ENCODE measurements at places on chromosomes 12 and 14. TPM values are rescaled to one million over a fixed set of nuclear protein-coding genes. Genes with fewer than 3 reads are reported as not detected.

MYF5 gene
- total RNA-seq: not detected

NRIP2 gene
- total RNA-seq: 31.6 TPM

CCDC196 gene
- total RNA-seq: not detected

CLEC2A gene
- total RNA-seq: not detected

CD4 gene
- 12.6 TPM for total RNA-seq

DHRS4 gene
- total RNA-seq: 28.8 TPM

ARID4A gene
- 28.6 TPM for total RNA-seq

KRT7 gene
- 4.1 TPM for total RNA-seq

EIF2S1 gene
- 34.8 TPM for total RNA-seq

ARHGDIB gene
- total RNA-seq: 63.8 TPM

DNA sequence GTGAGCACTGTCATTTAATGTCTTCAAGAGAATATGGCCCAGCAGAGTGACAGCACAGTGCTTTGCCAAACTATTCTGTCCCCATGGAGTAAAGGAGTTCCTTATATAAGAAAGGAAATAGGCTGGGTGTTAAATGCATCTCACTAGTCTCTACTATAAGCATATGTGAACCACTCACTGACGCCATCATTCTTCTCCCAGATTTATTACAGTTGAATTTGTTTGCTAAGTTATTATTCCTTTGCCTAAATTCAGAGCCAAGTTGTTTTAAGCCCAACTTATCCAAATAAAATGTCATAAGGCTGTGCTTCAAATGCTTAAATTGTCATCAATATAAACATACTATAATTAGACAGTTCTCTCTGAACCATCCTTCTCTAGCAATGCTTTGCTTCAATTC lies 151.6 kb downstream of the KCNA5 start:
- DNase-seq: no peak

DNA sequence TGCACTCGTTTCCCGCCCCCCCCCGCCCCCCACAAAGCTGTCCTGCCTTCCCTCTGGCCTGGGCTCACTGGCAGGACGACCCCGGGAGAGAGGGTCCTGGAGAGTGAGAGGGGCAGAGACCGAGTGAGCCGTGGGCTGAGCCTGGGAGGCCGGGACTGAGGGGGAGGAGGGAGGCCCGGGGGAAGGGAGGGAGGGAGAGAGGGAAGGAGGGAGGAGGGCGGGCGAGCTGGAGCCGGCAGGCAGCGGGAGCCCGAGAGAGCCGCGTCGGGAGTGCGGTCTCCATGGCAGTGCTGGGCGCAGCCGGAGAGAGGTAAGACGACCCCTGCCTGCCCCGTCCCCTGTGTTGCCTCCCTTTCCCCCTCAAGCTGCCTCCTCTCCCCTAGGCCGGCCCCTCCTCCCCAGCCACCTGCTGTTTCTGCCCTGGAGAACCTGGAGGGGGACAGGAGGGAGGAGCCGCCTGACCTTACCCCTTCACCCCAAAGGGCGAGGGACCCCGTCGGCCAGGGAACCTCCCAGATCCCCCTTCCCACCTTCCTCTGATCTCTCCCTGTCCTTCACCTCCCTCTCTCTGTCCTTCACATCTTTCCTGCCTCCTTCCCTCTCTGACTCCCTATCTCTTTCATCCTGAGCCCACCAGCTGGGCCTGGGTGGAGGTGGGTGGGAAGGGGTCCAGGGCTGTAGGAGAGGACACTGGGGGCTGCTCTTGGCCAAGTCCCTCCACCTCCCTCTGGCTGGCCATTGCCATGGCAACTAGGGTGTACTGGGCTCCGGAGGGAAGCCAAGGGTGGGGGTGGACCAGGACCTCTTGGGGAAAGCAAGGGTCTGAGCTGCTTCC lies at the start of gene GPR162:
TSS of gene GPR162 (plus strand) at position 231 of the 835 bp plus-strand sequence. CDS start 2,078 bp downstream, outside the sequence.
- no peak for DNase-seq

- DNase-seq: no peak
These were observed 137.5 kb downstream of the FSCB start for GRCh38 chr14:44369401-44370123.

- DNase-seq: no peak
These were observed 930.8 kb downstream of the BCL11B start for GRCh38 chr14:98341211-98341610.

- DNase-seq: peak; percentile 73
These were observed 335.1 kb downstream of the DUSP6 start for GRCh38 chr12:89016970-89017778.

- DNase-seq: no peak
These were observed 124.4 kb downstream of the HELB start for GRCh38 chr12:66426696-66427095.

GRCh38 chr12:132537049-132537448 lies 47.1 kb downstream of the FBRSL1 start:
- DNase-seq: no peak

GRCh38 chr14:105525861-105526775 lies at the start of gene TMEM121:
TSS of gene TMEM121 (plus strand) at chr14:105526583. CDS start at chr14:105528835, 2,252 bp downstream.
- no peak for DNase-seq

DNA sequence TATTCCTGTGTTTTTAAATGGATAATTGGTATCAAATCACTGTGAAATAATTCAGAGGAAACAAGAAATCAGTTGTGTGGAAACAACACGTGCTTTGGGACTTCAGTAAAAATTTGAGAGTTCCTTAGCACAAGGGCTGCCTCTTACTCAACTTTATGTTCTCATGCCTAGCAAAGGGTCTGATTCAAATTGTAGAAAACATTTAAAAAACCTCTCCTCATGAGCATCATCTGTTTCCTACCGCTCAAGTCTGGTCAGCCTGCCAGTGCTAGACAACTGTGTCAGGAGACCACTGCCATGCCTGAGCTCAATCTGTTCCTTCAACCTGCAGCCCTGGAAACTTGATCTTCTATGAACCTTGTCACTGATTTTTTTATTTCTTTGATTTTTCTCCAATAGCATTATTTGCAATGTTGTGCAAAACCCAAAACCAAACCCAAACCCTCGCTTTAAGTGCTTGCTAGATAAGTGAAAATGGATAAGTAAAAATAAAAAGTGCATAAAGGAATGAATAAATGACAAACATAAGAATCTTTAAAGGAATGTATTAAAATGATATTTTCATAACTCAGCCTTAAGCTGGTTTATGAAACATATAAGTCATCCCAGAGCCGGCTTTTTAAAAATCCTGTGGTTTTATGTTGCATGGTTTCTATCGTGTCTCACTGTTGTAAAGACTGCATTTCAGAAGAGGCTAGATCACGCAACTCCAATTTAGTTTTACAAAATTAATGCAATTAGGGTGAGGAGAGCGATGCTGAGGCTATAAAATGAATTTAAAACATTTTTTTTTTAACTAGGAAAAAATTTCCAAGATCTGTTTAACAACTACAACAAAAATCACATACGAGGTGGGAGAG lies 361.2 kb upstream of the PDE3A start:
- DNase-seq: no peak

DNA sequence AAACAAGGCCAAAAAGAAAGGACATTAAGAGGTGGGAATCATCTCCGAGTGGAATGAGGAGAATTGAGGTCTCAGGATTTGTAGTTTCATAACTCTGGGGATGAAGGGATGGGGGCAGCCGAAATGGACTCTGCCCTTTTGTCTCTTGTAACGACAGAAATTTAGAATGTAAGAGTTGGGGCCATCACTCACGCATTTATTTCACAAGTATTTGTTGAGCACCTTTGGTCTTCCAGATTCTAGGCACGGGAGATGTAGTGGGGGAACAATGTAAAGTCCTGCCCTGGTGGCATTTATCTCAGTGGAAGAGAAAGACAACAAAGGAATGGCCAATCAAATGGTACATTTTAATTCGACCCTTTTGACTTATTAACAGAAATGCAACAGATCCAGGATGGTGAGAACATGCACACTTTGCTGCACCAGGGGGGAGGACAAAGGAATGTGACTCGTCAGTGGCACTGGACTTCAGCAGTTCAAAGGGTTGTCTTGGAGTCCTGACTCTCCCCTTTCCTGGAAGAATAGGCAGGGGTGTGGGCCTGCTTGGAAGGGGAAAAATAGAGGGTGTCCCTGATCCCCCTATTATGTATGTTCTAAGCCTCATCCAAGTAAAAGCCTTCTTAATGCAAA lies 102.0 kb downstream of the TMEM30B start:
- DNase-seq: no peak

DNA sequence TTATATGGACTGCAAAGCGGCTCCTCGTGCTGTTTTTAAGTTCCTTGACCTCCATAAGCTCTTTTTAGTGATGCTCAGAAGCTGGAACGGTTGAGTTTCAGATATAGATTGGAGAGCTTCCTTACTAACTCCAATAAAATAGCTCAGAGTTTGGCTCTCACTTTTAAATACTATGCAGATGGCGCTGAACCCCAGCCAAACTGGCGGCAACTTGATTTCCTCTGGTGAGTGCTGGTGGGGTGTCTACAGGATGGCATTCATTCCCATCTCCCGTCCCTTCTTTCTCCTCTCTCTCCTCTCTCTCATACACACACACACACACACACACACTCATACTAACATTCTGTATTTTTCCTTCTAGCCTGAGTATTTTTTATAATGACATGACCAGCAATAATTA lies 346.3 kb downstream of the ETNK1 start:
- no peak for DNase-seq

DNA sequence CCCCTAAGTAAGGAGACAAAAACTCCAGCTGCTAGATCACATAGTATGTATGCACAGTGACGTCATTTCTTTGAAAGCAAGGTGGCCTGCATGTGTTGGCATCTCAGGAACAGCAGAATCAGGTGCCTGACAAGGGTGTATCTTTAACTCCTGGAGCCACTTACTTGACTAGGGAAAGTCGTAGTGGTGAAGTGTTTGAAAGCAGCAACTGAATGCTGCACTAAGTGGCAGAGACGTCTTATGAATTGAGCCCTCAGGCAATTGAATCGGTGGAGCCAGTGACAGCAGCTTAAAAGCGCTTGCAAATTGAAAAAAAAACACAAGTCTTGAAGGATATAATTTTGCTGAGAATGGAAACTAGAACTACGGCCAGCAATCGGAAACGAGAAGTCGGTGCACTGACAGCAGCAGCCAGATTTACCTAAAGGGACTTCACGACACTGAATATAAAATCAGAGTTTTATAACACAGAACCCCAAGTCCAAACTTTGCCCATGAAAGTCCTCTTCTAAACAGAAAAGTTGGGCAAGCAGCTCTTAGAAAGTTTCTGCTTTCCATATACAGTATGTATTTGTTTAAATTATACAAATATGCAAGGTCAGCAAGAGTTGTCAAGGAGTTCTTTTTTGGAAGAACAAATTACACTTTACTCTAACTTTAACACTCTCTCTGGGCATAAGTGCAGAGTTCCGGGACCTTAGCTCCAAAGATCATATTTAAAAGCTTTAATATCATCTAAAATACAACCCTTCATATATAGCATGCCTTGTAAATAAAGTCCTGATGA lies 1.1 kb downstream of the IGF1 start:
- DNase-seq: no peak

- no peak for DNase-seq
These were observed 49.9 kb upstream of the BBS10 start for GRCh38 chr12:76398106-76398505.
